ENCODE measurements at places on chromosomes 7 and 10.

DNA sequence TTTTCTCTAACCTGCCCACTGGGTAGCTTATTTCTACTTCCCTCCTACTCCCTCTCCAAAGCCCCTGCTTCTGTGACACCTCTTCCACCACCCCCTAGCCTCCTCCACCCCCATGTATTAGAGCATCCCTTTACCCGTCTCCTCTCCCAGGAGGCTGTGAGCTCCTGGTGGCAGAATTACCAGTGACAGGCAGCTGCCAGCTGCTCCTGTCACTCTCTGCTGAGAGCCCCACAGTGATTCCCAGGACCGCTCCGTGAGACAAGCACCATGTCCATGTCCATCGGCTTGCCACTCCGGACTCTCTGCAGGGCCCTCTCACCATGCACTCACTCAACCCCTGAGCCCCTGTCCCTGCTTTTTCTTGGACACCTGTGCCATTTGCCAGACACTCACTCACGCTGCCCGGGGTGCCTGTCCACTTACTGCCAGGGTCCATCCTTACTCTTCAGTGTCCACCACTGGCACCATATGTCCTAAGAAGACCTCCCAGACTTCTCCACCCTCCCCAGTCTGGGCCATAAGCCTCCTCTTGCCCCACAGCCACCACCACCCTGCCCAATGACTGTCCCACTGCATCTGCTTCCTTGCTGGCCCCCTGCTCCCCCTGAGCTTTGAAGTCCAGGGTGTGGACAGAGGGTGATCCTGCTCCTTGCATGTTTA is 9.8 kb downstream of the WDFY4 start:
- no peak for DNase-seq
- H3K4me3 ChIP-seq, result no peak overlapping the region
- H3K36me3 ChIP-seq, result no peaks in the 10 kb centered on the region
- no peak overlapping the region for H3K27ac ChIP-seq

DNA sequence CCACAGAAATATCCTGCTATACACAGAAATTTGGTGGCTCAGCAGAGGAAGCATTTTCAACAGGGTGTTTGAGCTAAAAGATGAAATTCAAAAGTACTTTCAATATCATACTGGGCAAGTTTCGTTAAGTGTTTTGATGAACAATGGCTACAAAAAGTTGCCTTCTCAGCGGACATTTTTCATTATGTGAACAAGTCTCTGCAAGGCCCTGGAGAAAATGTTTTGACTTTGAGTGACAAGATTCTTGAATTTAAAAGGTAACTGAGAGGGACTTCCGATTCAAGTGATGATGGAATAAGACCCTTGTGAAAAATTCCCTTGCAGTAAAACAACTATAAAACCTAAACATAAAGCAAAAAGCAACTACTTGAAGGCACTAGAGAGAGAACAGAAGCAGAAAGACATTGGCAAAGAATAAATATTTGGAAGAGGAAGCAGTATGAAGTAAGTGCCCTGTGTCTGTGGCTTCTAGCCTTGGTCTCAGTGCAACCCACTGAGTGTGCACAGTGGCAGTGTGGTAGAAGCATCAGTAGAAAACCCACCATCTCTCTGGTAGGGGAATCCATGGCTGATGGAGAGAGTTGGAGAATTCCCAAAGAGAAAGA is 62.5 kb upstream of the NAMPT start:
- no peak for DNase-seq
- peaks cover 47% of the 10 kb centered on the region for H3K4me1 ChIP-seq
- H3K27ac ChIP-seq, result peak overlapping the region; percentile 97
- peaks cover 14% of the 10 kb centered on the region for H3K27me3 ChIP-seq
- peak overlapping the region; percentile 48 for H3K4me3 ChIP-seq
- peaks cover 58% of the 10 kb centered on the region for H3K36me3 ChIP-seq

DNA sequence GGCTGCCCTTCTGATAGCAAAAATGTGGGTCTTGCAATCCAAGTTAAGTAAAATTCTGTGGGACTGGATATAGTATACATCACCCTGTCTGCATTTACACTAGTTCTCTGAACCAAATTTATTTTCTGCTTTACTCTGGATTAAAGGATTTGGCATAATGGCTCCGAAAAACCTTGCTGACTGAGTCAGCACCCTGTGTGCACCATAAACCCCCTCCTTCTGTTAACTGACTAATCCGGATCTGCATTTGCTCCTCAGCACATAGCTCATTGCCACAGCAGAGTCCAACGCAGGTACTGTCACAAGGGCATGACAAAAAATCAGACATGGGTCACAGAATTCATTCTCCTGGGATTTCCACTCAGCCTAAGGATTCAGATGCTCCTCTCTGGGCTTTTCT is 1.3 kb downstream of the OR2A5 start:
- DNase-seq, result no peak
- no peak overlapping the region for H3K4me3 ChIP-seq
- no peaks in the 10 kb centered on the region for H3K4me1 ChIP-seq
- H3K27me3 ChIP-seq, result peaks cover 12% of the 10 kb centered on the region
- H3K36me3 ChIP-seq, result no peaks in the 10 kb centered on the region

- H3K27ac ChIP-seq, result no peak overlapping the region
- no peaks in the 10 kb centered on the region for H3K36me3 ChIP-seq
- H3K4me3 ChIP-seq, result no peak overlapping the region
- peaks cover 12% of the 10 kb centered on the region for H3K4me1 ChIP-seq
- DNase-seq, result no peak
These were observed 40.5 kb upstream of the ACSL5 start for GRCh38 chr10:112333452-112333851.

- peaks cover 49% of the 10 kb centered on the region for H3K36me3 ChIP-seq
- H3K4me1 ChIP-seq, result peaks cover 2% of the 10 kb centered on the region
- no peak overlapping the region for H3K27ac ChIP-seq
- no peak for DNase-seq
These were observed 70.2 kb downstream of the EZH2 start for GRCh38 chr7:148813890-148814289.

GRCh38 chr7:143477501-143478150 is at the start of gene TAS2R41:
Gene TAS2R41, plus strand, starts transcription at chr7:143477873. Its CDS starts 0 bp downstream, at chr7:143477873.
- no peak within 1 kb of the TSS for H3K4me3 ChIP-seq
- H3K27me3 ChIP-seq, result no peaks in the 10 kb centered on the region
- H3K36me3 ChIP-seq, result no peaks in the 10 kb centered on the region

DNA sequence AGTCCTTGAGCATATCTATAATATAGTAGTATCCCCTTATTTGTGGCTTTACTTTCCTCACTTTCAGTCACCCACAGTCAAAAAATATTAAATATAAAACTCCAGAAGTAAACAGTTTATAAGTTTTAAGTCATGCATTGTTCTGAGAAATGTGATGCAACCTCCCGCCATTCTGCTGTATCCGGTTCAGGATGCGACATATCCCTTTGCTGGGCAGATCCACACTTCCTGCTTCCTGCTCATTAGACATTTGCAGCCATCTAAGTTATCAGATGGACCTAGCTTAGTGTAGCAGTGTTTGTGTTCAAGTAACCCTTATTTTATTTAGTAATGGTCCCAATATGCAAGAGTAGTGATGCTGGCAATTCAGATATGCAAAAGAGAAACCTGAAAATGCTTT is 38.9 kb upstream of the BMS1 start:
- peaks cover 11% of the 10 kb centered on the region for H3K27me3 ChIP-seq
- no peak for DNase-seq

- H3K36me3 ChIP-seq, result no peaks in the 10 kb centered on the region
- DNase-seq, result no peak
- no peak overlapping the region for H3K4me3 ChIP-seq
- H3K27ac ChIP-seq, result no peak overlapping the region
- no peaks in the 10 kb centered on the region for H3K4me1 ChIP-seq
- H3K27me3 ChIP-seq, result peaks cover 33% of the 10 kb centered on the region
These were observed 5.9 kb upstream of the HTR5A start for GRCh38 chr7:155064186-155064585.

GRCh38 chr7:143008007-143008901 is 18.7 kb downstream of the OR9A2 start:
- H3K4me3 ChIP-seq, result no peak overlapping the region
- peaks cover 5% of the 10 kb centered on the region for H3K27me3 ChIP-seq
- H3K4me1 ChIP-seq, result peaks cover 5% of the 10 kb centered on the region

GRCh38 chr10:102493771-102494170 is 8.7 kb downstream of the ACTR1A start:
- H3K27ac ChIP-seq, result no peak overlapping the region
- H3K4me3 ChIP-seq, result no peak overlapping the region
- no peak for DNase-seq
- H3K36me3 ChIP-seq, result no peaks in the 10 kb centered on the region
